Fibroblast of gingiva (primary cell): ENCODE measurements at places on chromosomes 7 and 10.
A peak's percentile ranks its signal among the peaks of the same experiment; 100 is the strongest.

- no peak for DNase-seq
These were observed 29.4 kb downstream of the GRID1 start for GRCh38 chr10:86337121-86337601.

GRCh38 chr10:74825371-74826141, 844 bp upstream of the KAT6B start:
- DNase-seq: peak; percentile 43

DNA sequence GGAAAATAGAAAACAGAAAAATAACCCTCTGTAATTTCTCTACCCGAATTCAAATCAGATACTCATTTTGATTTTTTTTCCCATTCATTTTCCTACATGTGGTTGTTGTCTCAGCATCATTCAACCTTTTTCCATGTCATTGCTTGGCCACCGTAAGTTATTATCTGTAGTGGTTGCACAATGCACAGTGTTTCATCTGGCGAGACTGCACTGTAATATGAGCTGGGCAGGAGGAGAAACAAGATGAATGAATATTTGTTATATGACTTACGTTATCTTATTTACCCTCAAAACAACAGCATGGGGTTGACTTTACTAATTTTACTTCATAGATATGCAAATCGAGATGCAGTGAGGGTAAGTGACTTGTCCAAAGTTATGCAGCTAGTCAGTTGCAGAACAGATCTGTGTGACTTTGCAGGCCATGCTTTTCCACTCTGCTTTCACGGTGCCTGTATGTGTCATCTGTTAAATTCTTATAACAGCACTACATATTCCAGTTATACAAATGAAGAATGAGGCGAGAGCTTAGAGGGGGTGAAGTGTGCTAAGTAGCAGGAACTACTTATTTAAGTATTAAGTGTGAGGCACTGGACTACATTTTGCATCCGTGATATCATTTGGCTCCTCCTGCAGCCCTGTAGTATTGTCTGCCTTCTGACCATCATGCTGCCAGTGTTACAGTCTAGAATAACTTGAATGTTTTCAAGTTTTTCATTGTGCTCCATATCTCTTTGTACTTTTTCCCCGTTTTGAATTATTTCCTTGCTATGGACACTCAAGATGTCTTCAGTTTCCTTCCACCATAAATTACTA, 56.7 kb downstream of the ZMYND11 start:
- peak; percentile 55 for DNase-seq

DNA sequence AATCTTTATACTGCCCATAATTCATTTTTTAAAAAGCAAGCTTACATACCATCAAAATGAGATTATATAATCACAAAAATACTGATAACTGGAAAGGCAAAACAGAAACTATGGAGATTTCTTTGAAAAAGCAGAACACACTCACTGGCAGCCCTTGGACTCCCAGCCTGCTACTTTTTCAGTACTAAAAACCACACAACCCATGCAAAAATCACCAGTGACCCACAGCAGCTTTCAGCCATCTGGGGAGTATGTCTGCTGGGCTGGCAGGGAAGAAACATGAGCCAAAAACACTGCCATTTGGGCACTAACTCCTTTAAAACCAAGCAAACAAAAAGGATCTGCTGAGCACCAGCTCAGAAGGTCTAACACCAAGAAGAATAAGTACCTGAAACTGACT, 80.0 kb upstream of the DDC start:
- DNase-seq: no peak

- no peak for DNase-seq
These were observed 4.8 kb upstream of the ADD3 start for GRCh38 chr10:110002801-110003523.

DNA sequence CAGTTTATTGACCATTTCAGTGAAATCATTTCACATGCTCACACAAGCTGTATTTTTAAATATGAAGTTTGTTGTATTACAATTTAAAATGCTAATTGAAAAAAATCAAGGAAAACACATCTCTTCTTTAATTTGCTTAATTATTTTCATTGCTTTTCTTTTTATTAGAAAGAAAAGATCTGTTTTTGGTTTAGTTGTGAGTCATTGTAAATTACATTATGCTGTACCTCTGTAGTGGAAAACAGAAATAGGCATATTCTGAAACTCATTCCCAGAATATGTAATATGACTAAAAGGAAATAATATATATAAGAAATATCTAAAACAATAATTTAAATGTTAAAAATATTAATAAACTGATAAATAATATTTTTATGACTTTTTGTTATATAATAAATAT, 161.9 kb downstream of the HGF start:
- no peak for DNase-seq

- peak; percentile 25 for DNase-seq
These were observed 161.0 kb downstream of the SEM1 start for GRCh38 chr7:96548664-96549063.

DNA sequence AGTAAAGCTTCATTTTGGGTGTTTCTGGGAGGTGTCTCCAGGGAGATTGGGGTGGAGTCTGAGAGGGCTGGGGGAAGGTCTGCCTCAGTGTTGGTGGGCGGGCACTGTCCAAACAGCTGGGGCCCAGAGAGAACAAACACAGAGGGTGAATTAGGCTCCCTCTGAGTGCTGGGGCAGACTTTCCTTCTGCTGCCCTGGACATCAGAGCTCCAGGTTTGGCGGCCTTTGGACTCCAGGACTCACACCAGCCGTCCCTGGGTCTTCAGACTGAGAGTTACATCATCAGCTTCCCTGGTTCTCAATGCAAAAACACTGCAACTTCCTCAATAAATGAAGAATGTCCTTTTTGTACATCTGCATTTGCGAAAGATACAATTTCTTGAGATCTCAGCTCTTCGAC, 427.4 kb downstream of the PTPRN2 start:
- no peak for DNase-seq

GRCh38 chr7:38839851-38840250, 69.1 kb downstream of the VPS41 start:
- no peak for DNase-seq

DNA sequence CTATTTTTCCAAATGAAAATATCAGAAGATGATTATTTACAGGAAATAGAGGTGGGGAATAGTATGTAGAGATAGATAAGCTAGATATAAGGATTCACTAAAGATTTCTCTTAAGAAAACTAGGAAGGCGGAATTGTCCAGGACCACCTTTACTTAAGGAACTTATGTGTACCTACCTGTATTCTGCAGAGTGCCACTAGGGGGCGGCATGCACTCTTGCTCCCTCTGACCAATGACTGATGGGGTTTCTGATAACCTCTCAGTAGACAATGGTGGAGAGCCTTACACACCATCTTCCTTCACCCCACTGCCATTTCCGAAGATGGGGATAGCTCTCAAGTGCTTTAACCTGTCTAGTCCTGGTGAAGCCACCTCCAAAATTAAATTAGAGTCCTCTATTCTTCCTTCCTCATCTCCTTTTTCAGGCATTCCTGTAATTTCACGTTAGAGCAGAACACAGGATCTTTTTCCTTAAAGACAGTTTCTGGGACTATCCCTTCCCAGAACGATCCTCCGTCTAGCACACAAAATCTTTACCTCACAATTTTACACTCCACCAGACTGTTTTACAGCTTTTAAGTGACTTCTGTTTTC, 453.1 kb downstream of the SORCS1 start:
- DNase-seq: no peak

DNA sequence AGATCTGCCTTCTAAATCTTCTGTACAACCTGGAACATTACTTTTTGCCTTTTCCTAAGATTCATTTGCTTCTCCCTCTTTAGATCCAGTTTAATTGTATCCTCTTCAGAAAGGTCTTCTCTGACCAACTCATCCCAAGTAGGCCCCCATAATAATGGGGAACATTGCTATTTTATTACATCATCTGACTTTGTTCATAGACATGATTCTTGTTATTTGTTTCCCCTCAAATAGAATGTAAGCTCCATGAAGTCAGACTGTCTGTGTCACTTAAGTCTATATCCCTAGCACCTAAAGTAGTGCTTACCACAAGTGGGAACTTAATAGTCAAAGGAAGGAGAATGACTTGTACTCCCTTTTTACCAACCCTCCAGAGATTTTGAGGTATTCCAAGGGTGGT, 37.5 kb downstream of the LUC7L2 start:
- no peak for DNase-seq

- no peak for DNase-seq
These were observed 138.0 kb upstream of the FRMD4A start for GRCh38 chr10:14468726-14469125.

DNA sequence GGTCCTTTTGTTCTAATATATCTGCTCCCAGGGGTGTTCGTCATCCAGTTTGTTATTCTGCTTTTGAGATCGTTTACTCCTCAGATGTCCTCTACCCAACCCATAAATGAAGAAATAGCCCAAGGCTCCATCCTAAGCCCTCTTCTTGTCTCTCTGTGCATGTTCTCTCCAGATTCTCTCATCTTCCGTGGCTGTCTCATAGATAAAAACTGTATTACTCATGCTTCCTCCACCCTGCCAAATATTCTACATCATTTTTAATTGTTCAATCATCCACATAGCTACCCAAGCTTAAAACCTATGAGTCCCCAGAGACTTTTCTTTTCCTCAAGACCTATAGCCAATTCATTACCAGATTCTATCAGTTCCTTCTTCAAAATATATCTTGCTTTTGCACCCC, 44.9 kb downstream of the CAV1 start:
- peak; percentile 78 for DNase-seq
